ENCODE measurements at places on chromosomes 7 and 10. TPM values are rescaled to one million over a fixed set of nuclear protein-coding genes. Genes with fewer than 3 reads are reported as not detected.

GRCh38 chr10:105974803-105975456 is 1189.6 kb downstream of the SORCS1 start:
- DNase-seq, result no peak
- H3K4me3 ChIP-seq, result peak overlapping the region; percentile 53

GRCh38 chr7:139479620-139480019 is 3.9 kb downstream of the KLRG2 start:
- no peak overlapping the region for H3K27ac ChIP-seq
- no peaks in the 10 kb centered on the region for H3K36me3 ChIP-seq
- peaks cover 15% of the 10 kb centered on the region for H3K4me1 ChIP-seq
- H3K4me3 ChIP-seq, result no peak overlapping the region
- DNase-seq, result no peak

Gene SPDYE2
- total RNA-seq, result not detected

DNA sequence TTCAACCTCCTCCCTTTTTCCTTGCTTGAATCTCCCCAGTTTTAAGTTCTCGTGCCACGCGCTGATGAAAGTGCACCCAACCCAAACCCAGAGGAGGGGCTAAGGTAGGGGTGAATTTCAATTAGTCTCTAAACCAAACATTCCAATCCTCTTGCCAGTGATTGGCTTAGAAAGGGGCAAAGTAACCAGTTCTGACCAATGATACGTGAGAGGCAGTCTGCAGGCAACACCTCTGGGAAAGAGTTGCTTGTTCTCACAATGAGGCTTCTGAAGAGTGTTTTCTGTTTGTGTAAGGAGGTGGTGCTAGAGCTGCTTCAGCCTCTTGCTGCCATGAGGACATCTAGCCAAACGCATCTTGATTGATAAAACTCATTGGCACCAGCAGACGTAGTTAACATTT is 21.8 kb downstream of the SLC35G1 start:
- H3K4me1 ChIP-seq, result peaks cover 10% of the 10 kb centered on the region
- no peaks in the 10 kb centered on the region for H3K27me3 ChIP-seq
- no peak overlapping the region for H3K27ac ChIP-seq
- H3K36me3 ChIP-seq, result no peaks in the 10 kb centered on the region

GRCh38 chr7:150793569-150794238 is 6.5 kb downstream of the TMEM176B start:
- peaks cover 33% of the 10 kb centered on the region for H3K36me3 ChIP-seq
- H3K4me3 ChIP-seq, result no peak overlapping the region
- peaks cover 12% of the 10 kb centered on the region for H3K4me1 ChIP-seq
- H3K27ac ChIP-seq, result peak overlapping the region; percentile 9
- DNase-seq, result no peak

Gene CAV1
- total RNA-seq, result 11.8 TPM

DNA sequence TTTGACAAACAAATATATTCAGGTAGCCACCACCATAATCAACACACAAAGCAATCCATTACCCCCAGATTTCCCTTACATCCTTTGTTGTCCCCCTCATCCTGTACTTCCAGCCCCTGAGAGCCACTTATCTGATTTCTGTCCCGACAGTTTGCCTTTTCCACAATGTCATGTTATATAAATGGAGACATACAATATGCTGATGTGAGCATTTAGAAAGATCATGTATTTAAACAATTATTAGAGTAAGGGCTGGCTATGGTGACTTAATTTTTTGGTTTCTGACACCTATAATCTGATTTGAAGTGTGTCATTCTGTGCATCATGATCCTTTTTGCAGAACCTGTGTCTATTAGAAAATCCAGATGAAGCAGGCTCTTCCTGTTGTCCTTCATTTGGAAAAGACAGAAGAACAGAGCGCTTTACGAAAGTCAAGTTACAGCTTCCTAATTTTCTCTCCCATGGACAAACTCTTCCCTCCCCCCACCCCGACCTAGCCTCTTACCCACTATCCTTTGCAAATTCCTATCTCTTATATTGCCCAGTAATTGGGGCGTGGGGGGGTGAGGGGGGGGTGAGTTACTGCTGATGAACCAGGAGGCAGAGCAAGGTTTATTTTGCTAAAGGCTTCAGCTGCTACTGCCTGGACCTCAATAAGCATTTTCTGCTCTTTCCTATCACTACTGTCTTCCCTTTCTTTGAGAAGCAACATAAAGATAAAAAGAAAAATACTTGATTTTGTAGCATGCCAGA is 252.4 kb upstream of the C7orf33 start:
- peaks cover 13% of the 10 kb centered on the region for H3K4me1 ChIP-seq
- no peak for DNase-seq
- no peak overlapping the region for H3K4me3 ChIP-seq
- no peaks in the 10 kb centered on the region for H3K36me3 ChIP-seq
- H3K27me3 ChIP-seq, result no peaks in the 10 kb centered on the region

Gene TMEM140
- total RNA-seq, result 22.3 TPM

- H3K4me1 ChIP-seq, result no peaks in the 10 kb centered on the region
- H3K27ac ChIP-seq, result no peak overlapping the region
- H3K36me3 ChIP-seq, result no peaks in the 10 kb centered on the region
- no peak overlapping the region for H3K4me3 ChIP-seq
Measured at GRCh38 chr10:28850784-28851183, 173.5 kb downstream of the BAMBI start.

GRCh38 chr10:22479419-22479818 is 134.1 kb downstream of the SPAG6 start:
- peaks cover 14% of the 10 kb centered on the region for H3K4me1 ChIP-seq
- no peak overlapping the region for H3K4me3 ChIP-seq
- H3K36me3 ChIP-seq, result no peaks in the 10 kb centered on the region
- H3K27me3 ChIP-seq, result peaks cover 19% of the 10 kb centered on the region
- no peak for DNase-seq

Gene LIPJ
- 0.17 TPM for total RNA-seq

Gene CARD11
- 1.3 TPM for total RNA-seq

Gene PILRA
- 3.5 TPM for total RNA-seq

Gene CFTR
- 0.75 TPM for total RNA-seq

Gene ESYT2
- total RNA-seq, result 23.4 TPM

DNA sequence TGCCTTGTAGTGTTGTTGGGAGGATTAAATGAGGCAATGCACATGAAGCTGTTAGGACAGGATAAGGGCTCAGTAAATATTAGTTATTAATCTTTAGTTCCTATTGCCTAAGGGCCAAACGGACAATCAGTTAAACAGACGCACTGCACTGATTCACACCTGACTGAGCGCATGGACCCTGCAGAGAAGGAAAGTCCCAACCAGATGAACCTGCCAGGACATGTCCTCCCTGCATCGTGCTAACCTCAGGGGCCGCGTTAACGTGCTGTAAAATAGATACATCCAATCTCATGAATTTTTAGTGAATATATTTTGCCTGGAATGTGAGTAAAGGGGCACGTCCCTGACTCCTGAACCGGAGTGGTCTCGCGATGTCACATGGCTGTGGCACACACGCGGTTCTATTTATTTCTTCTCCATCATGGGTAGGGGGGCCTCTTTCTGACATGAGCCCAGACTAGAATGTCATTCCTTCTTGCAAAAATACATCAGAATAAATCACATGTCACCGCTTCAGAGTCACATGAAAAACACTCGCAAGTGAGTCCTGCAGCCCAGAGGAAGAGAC is 12.3 kb downstream of the ADARB2 start:
- H3K4me3 ChIP-seq, result no peak overlapping the region
- H3K27ac ChIP-seq, result no peak overlapping the region
- no peaks in the 10 kb centered on the region for H3K27me3 ChIP-seq
- H3K36me3 ChIP-seq, result no peaks in the 10 kb centered on the region
- no peaks in the 10 kb centered on the region for H3K4me1 ChIP-seq

DNA sequence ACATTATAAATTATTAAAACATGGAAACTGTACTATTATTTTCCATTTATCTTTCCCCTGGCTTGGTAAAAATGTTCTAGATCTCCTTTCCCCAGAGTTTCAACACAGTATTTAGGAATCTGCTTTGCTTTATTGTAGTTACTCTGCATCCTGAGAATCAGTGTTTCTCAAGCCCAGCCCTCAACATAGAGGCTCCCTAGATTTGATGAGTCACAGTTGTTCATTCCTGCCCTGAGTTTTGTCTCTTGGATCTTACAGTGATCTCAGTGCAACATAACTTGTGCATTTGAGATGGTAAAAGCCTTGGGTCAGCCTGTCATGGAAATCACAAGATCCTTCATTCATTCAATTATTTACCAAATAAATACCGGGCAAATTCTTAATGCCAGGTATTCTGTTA is 63.0 kb downstream of the VAX1 start:
- H3K27ac ChIP-seq, result no peak overlapping the region
- H3K27me3 ChIP-seq, result no peaks in the 10 kb centered on the region
- no peak overlapping the region for H3K4me3 ChIP-seq
- no peak for DNase-seq
- no peaks in the 10 kb centered on the region for H3K36me3 ChIP-seq

Data from liver (tissue), 10 donors.